ENCODE measurements at places on chromosomes 12 and 14. TPM values are rescaled to one million over a fixed set of nuclear protein-coding genes. Genes with fewer than 3 reads are reported as not detected.

The BRF1 gene
- 47.2 TPM for total RNA-seq

DNA sequence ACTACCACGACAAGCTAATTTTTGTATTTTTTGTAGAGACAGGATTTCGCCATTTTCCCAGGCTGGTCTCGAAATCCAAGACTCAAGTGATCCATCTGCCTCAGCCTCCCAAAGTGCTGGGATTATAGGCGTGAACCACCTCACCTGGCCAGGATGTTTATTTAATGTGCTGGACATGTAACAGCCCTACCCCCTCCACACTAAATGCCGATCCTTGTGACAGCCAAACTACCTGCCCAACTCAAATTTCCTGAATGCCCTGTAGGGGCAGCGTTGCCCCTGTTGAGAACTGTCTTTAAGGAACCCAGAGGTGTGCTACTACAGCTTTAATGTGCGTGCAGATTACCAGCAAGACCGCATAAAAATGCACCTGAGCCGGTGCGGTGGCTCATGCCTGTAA lies 48.1 kb downstream of the KCNK13 start:
- DNase-seq: no peak

DNA sequence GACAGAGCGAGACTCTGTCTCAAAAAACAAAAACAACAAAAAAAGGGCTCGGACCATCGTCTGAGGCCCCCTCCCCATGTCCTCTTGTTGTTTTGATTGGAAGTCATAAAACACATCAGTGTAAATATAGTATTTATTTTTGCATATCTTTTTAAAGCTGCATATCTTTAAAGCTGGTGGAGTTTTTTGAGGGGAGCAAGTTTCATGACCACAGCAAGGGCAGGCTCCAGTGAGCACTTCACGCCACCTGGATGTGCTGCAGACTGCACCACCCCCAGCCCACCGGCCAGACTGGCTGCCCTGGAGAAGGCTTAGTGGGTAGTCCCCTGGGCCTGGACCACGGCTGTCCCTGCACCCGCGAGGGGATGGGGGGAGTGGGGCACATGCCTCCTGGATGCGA lies 11.9 kb upstream of the BCL7A start:
- no peak for DNase-seq

The LYZ gene
- not detected for total RNA-seq

DNA sequence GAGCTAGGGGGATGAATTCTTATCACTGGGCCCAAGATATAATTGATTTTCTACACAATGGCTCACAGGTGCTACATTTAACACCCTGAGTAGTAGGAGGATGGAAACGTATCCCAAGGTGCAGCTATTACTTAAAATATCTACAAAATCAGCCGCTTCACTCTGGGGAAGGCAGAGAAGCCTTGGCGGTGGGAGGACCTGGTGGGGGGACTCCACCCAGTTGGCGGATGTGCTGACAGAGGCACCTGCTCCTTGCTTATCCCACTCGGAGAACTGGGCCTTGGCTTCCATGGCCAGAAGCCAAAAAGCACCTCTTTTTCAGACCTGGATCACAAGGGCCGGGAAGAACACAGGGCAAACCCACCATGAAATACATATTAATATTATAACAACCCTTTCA lies 106.3 kb downstream of the OTX2 start:
- no peak for DNase-seq

The KDM2B gene
- 34.3 TPM for total RNA-seq

The MGP gene
- total RNA-seq: 284 TPM

DNA sequence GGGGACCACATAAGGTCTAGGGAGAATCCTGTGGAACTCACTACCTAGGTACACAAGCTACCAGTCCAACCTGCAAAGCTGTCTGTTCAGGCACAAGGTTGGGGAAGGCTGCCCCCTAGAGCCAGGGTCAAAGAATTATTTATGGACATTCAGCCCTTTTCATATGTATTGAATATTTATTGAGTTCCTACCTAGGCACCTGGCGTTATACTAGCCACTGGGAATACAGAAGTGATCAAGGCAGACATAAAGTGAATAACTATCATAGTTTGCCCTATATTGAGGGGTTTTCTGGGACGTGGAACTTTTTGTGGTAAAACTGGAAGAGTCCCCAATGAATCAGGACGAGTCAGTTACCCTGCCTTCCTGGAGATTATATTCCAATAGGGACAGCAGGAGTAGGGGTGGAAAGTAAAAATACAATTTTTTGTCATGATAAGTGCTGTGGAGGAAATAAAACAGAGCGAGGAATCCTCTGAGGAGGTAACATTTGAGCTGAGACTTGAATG lies 5.8 kb upstream of the SLC48A1 start:
- DNase-seq: peak; percentile 66

GRCh38 chr14:72545411-72546311 lies 348.2 kb downstream of the DPF3 start:
- no peak for DNase-seq

The TAS2R46 gene
- 2.4 TPM for total RNA-seq

DNA sequence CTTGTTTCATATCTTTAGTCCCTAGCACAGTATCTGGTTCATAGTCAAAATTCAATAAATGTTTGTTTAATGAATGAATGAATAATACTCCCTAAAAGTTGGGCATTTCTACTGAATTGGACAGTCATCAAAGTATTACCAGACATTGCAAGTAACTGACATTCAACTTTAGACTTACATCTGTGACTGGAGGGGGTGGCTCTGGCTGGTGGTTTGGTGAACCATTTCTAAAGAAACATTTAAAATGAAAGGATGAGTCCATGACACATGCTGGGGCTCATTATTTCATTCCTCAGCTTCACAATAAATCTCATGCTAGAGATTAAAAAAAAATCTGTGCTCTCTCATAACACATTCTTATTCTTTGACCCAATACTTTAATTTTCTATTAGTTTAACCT lies 20.6 kb upstream of the CSRNP2 start:
- no peak for DNase-seq

DNA sequence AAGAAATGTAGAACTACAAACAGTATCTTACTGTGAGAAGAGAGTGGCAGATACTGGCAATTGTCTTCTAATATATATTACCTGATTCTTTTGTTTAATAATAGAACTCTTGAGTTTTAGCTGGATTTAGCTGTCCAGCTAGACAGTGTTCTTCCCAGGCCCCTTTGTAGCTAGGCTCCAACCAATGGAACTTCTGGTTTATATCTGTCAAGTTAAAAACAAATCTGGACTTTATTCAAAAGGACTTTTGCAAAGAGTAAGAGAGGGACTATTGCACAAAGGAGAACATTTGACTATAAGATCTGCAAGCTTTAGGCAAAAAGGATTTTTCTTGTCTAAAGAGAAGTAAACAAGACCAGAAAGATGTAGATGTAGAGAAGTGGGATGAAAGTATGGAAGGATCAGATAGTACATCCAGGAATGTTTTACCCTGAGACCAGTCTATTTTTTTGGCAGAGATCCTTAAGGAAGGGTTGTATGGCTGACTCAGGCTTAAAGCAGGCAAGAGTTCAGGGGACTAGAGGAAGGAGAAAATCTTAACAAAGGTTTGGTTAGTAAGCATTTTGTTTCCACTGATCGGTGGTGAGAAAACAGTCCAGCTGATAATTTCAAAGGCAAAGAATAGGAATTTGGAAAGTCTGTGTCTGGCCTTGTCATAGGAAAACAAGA lies 111.1 kb upstream of the PLEKHA5 start:
- peak; percentile 70 for DNase-seq

The DPY19L2 gene
- total RNA-seq: 2.3 TPM

DNA sequence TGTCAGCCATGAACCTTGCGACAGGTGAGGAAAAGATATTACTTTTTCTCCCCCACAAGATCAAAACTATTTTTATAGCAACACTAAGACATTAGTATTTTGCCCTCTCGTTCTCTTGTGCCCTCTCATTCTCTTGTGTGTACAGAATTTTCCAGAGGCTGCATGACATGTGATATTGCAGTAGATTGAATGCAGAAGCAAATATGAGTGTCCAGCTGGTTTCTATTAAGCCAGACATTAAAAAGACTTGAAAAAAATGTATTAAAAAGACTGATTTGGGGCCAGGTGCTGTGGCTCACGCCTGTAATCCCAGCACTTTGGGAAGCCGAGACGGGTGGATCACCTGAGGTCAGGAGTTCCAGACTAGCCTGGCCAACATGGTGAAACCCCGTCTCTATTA lies 63.7 kb upstream of the ZFP36L1 start:
- no peak for DNase-seq

The REC8 gene
- 29.6 TPM for total RNA-seq

DNA sequence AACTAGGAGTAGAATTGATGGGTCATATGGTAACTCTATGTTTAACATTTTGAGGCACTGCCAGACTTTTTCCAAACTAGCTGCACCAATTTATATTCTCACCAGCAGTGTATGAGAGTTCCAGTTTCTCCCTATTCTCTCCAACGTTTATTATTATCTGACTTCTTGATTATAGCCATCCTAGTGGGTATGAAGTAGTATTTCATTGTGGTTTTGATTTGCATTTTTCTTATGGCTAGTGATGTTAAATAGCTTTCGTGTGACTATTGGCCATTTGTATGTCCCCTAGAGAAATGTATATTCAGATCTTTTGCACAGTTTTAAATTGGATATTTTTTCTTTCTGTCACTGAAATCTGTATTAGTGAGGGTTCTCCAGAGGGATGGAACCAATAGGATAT lies 37.8 kb downstream of the HELB start:
- no peak for DNase-seq

DNA sequence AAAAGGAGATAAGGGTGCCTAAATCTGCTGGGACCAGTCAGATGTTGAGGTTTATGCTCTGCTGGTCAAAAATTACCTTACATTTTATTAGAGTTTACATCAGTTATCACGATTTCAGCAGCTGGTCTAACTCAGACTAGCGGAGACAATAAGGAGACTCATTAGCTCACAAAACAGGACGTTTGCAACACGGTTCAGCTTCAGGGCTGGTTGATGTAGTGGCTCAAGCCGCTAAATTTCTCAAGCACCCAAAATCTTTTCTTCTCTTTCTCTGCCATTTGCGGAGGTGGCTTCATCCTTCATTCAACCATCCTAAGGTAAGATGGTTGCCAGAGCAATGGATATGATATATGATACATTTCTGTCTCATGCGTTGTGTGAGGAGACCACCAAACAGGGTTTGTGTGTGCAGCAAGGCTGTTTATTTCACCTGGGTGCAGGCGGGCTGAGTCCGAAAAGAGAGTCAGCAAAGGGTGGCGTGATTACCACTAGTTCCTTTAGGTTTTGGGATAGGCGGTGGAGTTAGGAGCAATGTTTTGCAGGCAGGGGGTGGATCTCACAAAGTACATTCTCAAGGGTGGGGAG lies 30.3 kb upstream of the CLIP1 start:
- no peak for DNase-seq

The MUCL1 gene
- total RNA-seq: not detected

The BMAL2 gene
- total RNA-seq: 33.3 TPM

The KRT79 gene
- total RNA-seq: not detected

The E2F7 gene
- 19.8 TPM for total RNA-seq

The CLEC7A gene
- not detected for total RNA-seq

The PRPH gene
- not detected for total RNA-seq

- DNase-seq: no peak
Measured at GRCh38 chr12:92938638-92939037, 9.5 kb upstream of the EEA1 start.

DNA sequence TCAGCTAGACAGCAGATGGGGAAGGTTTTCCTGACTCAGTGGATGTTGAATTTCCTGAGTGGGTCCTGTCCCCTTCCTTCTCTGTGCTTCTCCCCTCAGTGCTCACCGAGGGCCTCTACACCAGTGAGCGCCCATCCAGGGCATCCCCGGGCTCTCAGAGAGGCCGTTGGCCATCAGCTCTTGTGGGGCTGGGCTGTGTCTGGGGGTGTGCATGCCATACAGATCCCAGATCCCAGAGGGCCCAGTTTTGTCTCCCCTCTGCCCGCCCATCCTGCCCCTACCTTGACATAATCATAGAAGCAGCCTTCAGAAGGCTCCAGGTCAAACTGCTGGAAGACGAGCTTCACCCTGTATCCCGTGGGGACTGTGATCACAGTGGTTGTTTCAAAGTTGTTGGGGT lies 1.1 kb downstream of the C1R start:
- no peak for DNase-seq

- DNase-seq: no peak
Measured at GRCh38 chr14:75764020-75764419, 103.0 kb downstream of the TTLL5 start.

GRCh38 chr14:88842414-88842813 lies 18.0 kb downstream of the TTC8 start:
- no peak for DNase-seq

GRCh38 chr14:51726166-51726899 lies 74.6 kb downstream of the FRMD6 start:
- peak; percentile 41 for DNase-seq

The PRB2 gene
- total RNA-seq: not detected

The MYH6 gene
- not detected for total RNA-seq

- DNase-seq: no peak
Measured at GRCh38 chr12:53532021-53532420, 24.7 kb upstream of the NPFF start.

GRCh38 chr12:11801643-11802042 lies 152.2 kb downstream of the ETV6 start:
- no peak for DNase-seq

DNA sequence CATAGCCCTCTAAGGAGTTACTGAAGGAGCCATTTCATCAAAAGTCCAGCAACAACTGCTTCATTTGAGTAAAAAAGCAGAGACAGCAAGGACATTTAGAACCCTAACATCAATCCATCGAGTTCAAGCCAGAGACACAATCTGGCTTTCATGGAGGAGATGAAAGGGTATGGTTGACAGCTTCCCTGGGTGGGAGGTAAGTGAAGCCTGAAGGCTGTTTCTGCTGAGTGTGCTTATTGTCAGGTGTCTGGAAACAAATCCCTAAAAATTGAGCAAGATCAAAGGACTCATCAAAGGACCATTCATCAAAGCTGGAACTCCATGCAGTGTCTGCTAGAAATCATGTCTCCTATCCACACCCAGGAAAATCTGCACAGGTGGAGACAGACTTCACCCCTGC lies 104.4 kb upstream of the CCDC196 start:
- no peak for DNase-seq

DNA sequence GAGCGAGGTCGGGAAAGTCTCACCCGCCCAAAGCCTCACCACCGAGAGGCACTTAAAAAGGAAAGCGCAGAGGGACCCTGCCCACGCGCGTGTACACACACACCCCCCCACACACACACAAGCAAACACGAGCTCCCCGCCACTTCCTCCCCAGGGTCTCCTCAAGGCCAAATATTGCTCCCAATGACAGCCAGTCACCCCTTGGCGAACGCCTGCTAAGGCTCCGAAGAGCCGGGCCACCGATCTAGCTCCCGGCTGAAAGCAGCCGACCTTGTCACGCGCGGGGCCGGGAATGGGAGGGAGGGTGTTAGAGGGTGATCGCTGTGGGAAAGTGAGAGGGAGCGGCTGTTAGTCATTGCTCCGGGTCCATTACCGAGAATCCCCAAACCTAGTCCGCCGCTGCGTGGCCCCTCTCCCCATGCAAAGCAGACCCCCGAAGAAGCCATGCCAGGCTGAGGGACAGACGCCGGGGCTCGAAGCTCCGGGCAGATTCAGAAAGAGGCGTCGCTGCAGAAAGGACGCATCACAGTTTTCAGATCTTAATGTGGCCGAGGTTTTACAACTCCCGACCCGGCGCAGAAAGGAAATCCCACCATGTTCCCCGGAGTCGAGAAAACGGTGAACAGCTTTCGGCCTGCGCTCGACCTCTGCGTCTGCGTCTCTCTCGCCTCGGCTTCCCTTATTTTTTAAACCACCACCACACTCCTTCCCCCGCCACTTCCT lies 2.6 kb downstream of the BMP4 start:
- no peak for DNase-seq

GRCh38 chr12:70032076-70032475 lies 207.0 kb downstream of the MYRFL start:
- DNase-seq: no peak

GRCh38 chr12:108757856-108758255 lies 26.5 kb upstream of the CORO1C start:
- no peak for DNase-seq

The KLRC1 gene
- total RNA-seq: not detected

Measured in endothelial cell of umbilical vein (primary cell).